NAMALWA (cell line): ENCODE measurements at places on chromosomes 3 and 15.
A peak's percentile ranks its signal among the peaks of the same experiment; 100 is the strongest.

GRCh38 chr15:65641768-65642475 lies 20.2 kb downstream of the SLC24A1 start:
- DNase-seq: no peak

DNA sequence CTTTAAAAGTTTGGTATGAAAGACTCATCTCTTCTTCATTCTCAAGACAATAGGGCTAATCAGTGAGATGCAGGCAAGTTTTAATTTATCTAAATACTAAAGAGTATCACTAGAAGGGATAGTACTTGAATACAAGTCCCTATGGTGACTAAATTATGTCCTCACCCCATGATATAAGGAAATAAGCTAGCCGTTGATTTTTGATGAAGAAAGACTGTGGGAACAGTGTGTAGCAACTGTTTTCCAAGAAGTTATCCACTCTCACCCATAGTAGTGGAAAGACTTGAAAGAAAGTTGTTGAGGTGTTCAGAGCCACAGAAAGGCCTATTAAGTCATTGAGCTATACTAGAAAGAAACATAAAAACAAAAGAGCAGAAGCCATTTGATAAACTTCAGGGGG lies 36.7 kb downstream of the PIK3CA start:
- no peak for DNase-seq

GRCh38 chr15:55518009-55518408 lies 10.0 kb upstream of the DNAAF4 start:
- DNase-seq: no peak

DNA sequence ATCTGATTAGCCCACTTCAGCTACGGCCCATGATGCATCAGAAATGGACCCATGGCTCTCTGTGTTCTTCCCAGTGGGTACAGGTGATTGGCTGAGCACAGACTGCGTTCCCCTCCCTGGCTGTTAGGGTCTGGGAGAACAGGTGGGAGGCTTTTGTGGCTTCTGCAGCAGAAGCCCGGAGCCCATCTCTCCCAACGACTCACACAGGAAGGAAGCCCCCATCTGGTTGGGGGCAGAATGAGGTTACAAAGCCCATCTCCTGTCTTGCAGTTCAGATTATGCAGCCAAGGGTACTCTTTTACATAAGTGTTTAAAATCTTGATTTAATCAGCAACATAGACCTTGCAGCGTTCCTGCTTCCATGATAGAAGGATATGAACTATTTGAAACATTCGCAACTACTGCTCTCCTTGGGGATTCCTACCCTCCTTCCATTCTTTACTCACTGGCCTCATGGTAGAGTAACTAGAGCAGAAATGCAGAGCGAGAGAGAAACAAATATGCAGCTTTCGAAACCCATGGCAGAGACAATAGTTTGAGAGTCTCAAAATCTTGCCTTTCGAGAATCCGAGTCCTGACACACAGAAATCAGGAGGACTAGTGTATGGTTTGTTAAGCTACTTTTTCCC lies 291.3 kb downstream of the TLE3 start:
- DNase-seq: peak; percentile 10

GRCh38 chr3:100069472-100069871 lies 44.8 kb downstream of the FILIP1L start:
- no peak for DNase-seq

- no peak for DNase-seq
Observed at GRCh38 chr3:12934431-12934830, 93.1 kb upstream of the RPL32 start.

DNA sequence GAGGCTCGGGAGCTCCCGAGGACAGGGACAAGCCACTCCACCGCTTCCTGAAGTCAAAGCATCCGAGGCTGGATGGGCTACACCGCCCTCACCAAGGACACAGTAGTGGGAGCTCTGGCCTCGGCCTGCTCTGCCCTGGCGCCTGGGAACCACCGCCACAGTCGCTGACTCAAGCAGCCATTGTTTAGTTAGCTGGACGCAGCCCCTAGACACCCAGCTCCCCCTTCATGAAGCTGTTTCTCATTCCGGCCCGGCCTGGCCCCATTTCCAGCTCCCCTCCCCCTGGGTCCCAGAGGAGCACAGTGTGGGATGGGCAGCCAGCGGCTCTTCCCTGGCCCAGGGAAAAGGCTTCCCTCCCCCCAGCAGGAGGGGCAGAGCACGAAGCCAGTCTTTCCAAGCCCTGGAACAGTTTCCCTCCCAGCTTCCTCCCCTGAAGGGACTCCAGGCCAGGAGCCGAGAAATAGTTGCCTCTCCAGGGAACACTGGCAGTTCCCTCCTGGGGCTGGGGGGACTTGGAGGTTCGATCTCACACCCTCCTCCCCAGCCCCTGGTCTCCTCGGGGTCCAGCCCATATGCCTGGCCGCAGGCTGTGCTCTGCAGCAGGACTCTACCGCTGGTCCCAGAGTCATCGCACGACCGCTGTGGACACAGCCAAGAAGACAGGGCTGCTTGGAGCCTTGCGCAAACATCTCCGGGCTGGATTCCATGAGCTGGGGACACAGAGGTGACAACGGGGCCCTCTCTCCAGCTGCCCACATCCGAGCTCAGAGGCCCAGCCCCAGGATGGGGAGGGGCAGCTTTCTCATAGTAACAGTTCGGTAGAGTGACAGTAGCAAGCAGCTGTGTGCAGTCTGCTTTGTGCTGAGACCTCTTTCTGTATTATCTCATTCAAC lies 10.0 kb downstream of the PLXND1 start:
- no peak for DNase-seq
